NCI-H1092 (cell line): ENCODE measurements at places on chromosomes 3 and 15.

GRCh38 chr3:150867434-150867833 lies 37.8 kb downstream of the MINDY4B start:
- DNase-seq, result no peak

DNA sequence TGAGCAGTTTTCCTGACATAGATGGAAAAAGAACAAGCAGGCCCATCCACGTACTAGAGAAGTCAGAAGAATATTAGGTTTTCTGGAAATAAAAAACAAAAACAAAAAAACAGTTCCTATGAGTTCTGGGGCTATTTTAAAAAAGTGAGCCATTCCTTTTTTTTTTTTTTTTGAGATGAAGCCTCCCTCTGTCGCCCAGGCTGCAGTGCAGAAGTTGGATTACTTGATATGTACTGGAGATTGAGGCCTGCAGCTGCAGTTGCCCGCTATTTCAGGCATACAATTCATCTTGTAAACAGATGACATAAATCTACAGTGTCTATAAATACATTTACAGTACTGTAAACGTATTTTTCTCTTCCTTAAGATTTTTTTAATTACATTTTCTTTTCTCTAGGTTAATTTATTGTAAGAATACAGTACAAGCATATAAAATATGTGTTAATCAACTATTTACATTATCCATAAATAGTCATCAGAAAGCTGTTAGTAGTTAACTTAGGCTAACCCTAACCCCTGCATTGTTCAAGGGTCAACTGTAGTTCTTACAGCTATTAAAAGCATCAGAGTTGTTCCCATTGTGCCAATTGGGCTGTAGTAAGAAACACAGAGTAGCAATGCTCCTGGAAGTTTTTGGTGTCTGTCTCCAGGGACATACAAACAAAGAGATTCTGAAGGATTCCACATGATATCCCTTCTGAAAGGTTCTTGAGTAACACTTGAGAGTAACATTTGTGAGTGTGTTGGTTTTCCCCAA lies 11.2 kb upstream of the ACTL6A start:
- DNase-seq, result no peak

- DNase-seq, result no peak
Observed at GRCh38 chr15:96107916-96108315, 222.6 kb upstream of the NR2F2 start.

DNA sequence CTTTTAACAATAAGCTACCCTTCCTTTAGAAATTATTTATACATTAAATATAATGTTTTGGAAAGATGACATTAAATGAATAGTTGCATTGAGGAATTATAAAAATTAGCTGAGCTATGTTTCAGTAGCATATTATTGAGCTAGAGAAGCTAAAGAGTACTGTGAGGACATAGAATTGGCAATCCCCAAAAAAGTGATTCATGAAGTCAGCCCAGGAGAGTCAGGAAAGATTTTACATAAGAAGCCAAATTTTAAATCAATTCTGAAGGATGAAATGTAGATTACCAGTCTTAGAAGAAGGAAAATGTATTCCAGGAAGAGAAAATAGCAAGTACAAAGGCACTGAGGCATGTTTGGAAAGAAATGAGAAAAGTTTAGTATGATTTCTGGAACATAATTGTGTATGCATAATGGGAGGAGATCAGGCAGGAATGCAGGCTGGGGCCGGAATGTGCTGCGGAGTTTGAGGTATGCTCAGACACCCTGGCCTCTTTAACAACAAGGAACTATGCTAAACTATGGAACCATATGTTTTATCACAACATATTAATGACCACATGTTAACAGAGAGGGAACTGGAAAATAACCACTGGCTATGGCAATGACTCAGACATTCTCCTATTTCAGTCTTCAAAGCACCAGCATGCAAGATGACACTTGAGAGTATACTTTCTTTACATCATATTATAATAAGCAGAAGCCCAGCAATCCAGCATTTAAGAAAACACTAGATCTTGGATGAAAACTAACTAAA lies 103.3 kb upstream of the COL8A1 start:
- DNase-seq, result no peak

DNA sequence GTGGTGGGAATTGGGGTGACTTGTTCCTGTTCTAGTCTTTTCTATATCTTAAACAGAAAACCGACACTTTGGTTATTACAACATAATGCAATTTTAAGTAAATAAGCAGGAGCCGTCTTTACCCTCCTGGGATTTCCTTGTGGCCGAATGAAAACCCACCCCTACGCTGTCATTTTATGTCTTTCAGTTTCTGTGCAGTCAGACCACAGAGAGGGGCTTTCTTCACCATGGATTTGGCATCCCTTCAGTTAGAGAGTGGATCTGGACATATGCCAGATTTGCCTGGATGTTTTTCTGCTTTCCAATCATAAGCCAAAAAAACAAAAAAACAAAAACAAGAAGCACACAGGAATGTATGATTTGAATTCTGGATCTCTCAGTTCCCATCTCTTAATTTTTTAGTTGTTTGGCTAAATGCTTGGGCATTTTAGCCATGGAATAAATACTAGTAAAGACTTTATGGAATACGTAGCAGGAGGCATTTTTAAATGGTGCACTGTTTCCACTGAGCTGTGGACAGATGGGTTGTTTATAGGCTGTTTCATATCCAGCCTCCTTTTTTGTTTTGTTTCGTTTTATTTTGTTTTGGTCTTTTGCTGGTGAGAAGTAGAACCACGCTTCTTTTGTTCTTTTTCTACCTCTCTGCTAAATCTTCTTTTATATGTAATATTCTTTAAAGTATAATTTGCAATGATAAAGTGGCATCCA lies 272.9 kb downstream of the FEZF2 start:
- peak; percentile 10 for DNase-seq

DNA sequence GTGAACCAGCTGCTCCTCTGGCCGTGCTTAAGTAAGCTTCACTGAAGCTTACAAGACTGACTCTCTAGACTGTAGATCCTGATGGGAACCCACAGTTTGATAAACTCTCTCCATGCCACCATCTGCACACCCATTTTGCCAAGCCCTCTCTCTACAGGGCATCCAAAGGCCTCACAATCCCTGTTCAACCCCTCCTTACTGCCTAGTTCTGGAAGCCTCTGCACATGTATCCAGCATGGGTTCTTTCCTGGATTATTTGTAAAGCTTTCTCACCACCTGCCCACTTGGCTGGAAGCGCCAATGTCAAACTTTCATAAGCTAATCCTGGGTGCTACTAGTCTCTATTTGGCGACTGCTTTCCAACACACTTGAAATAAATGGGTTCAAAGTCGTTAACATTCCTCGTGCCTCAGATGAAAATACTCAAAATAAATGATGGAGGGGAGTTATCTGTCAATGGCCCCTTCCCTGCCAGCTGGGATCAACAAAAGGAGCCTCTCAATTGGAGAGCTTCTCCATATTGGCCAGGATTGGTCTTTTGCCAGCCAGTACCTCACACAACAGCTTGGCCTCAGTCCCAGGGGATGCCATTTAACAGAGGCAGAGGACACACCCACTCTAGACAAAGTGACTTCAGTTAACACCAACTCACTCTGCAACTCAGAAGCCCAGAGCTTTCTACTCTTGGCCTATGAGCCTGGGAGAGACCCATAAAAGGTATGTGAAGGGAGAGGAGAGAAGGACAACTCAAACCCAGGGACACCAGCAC lies 48.1 kb downstream of the SH3BP5 start:
- peak; percentile 96 for DNase-seq

DNA sequence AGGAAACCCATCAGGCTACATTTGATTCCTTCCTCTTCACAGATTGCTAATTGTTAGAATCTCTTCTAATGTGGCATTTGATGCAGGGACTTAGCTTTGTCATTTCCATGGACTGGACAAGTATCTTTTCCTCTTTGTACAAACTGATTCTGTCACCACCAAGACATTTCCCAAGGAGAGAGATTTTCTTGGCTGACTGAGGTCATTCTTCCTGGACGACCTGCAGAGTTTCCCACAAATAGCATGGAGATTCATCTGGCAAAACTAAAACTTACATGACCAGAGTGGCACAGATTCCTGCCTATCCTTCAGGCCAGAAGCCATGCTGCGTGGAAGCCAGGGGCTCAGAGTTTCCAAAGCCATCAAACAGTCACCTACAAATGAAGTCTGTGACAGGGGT lies 269.2 kb upstream of the LRTM1 start:
- DNase-seq, result no peak

DNA sequence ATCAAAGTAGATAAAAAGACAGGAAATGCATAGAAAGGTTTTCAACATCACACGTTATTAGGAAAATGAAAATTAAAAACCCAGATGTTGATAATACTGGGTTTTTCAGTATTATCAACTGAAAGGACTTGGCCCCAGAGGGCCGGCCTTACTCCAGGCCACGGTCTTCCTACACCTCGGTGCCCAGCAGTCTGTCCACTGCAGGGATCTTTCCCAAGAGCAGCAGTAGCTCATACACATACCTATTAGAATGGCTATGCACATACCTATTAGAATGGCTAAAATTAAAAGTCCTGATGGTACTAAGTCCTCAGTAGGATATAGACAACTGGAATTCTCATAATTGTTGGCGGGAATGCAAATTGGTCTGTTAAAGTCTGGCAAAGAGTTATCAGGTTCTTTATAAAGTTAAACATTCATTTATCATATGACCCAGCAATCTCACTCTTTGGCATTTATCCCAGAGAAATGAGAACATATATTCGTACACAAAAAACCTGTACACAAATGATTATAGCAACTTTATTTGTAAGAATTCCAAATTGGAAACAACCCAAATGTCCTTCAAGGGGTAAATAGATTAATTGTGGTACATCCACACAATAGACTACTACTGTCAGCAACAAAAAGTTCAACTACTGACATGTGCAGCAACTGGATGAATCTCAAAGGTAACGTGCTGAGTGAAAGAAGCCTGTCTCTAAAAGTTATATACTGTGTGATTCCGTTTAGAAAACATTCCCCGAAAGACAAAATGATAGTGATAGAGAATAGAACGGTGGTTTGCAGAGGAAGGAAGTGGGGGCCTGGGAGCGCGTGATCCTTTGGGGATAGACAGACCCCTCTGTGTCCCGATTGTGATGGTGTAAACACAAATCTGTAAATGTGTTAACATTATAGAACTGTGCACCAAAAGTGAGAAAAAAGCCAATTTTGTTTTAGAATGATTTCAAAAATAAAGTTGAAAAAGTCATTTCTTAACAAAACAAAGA lies 62.3 kb downstream of the MCTP2 start:
- DNase-seq, result no peak

GRCh38 chr3:41898631-41899030 lies 63.3 kb downstream of the ULK4 start:
- peak; percentile 1 for DNase-seq

GRCh38 chr15:78364233-78364632 lies 24.1 kb downstream of the CRABP1 start:
- no peak for DNase-seq

GRCh38 chr3:147797095-147797494 lies 387.9 kb downstream of the ZIC1 start:
- no peak for DNase-seq

DNA sequence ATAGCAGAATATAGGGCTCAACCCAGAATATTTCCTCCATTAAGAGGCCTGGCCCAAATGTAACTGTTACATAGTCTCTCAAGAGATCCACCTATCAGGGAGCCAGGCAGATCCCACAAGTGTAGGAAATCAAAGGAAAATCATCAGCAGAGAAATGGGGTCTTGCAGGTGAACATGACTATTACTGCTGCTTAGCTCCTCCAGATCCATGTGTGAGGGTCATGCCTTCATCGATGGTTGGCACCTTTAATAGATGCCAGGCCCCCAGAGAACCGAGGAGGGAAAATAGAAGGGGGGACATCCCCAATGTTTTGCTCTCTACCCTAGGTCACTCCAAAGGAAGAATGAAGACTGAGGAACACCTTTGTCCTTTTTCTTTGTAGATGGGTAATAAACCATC lies 1029.9 kb upstream of the CADM2 start:
- DNase-seq, result no peak

- no peak for DNase-seq
Observed at GRCh38 chr15:87687523-87687870, 569.0 kb downstream of the NTRK3 start.

- DNase-seq, result no peak
Observed at GRCh38 chr15:99614749-99615288, 49.0 kb downstream of the MEF2A start.

DNA sequence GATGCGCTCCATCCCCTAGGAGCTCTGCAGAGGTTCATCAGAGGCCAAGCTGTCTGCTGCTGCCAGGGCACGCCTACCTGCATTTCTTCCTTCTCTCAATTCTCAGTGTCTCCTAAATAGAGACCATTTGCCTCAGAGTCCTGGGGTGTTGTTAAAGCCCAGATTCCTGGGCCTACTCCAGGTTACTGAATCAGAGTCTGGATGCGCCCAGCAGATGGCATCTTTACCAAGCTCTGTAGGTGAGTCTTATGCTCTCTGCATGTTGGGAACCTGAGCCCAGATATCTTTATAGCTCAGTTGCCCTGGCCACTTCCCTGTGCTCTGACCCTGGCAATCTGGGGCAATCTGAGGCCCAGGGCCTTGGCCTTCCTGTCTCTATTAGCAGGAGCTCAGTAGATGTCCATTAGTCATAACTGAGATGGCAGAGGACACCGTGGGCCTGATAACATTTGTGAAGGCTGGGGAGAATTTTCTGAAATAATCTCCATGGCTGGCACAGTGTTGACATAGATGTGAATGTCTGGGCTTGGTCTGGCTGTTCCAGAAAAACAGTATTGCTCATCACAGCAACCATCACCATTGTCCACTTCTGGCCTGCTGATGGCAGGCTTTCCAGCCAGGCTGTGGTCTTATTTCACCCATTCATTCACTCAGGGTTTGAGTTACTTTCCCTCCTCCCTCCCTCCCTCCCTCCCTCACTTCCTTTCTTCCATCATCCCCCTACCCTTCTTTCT lies 13.3 kb upstream of the RBP1 start:
- no peak for DNase-seq

GRCh38 chr15:94231723-94232468 lies 535 bp downstream of the MCTP2 start:
- DNase-seq, result no peak

DNA sequence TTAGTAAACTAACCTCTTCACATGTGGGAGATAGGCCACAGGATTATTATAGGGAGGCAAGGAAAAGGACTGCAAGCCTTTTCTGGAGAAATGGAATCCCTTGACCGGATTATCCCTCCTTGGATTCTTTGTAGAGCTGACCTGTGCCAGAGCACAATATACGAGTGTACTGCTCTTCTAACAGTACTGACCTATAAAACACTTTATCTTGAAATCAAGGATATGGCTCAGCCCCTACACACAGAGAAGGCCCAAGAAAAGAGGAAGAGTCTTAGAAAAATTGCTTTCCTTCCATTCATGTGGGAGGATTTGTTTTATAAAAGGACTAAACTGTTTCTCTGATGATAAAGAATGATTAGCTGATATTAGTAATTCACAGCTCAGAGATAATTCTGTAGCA lies 42.2 kb downstream of the DMXL2 start:
- no peak for DNase-seq

GRCh38 chr3:129557548-129557894 lies 14.5 kb downstream of the H1-8 start:
- DNase-seq, result no peak

DNA sequence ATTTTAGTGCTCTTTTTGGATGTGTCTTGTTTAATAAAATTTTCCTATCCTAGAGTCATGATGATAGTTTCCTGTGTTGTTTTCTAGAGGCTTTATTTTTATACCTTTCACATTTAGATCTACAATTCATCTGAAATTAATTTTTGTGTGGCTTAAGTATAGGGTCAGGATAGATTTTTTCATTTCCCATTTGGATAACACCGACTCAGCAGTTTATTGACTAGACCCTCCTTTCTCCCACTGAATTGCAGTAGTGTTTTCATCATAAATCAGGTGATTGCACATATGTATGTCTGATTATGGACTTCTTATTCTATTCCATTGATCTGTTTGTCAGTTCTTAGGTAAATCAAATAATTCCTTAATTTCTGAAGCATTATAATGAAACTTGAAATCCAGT lies 10.4 kb downstream of the PRR23A start:
- no peak for DNase-seq

- no peak for DNase-seq
Observed at GRCh38 chr3:148226246-148226645, 471.5 kb upstream of the AGTR1 start.
